ENCODE measurements at places on chromosomes 3 and 15.

DNA sequence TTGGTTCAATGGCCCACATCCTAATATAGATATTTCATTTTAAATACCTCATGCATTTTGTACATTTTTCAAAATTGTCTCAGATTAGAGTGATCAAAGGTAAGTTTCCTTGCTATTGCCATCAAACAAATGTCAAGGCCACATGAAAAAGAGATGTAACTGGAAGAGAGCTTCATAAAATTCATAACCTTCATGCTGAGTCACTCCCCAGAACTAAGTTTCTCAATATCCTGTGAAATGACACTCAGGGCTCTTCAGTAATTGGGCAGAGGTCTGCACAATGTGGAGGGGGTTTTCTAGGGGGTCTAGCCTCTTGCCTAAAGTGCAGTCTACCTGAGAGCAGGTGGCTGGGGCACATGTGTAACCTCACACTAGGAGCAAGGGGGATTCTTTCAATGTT lies 152.2 kb upstream of the SLC2A2 start:
- no peak for DNase-seq

- no peak for DNase-seq
Measured at GRCh38 chr3:139016430-139017048, 4.2 kb downstream of the PRR23B start.

GRCh38 chr3:115666920-115667737 lies 43.8 kb downstream of the GAP43 start:
- no peak for DNase-seq

DNA sequence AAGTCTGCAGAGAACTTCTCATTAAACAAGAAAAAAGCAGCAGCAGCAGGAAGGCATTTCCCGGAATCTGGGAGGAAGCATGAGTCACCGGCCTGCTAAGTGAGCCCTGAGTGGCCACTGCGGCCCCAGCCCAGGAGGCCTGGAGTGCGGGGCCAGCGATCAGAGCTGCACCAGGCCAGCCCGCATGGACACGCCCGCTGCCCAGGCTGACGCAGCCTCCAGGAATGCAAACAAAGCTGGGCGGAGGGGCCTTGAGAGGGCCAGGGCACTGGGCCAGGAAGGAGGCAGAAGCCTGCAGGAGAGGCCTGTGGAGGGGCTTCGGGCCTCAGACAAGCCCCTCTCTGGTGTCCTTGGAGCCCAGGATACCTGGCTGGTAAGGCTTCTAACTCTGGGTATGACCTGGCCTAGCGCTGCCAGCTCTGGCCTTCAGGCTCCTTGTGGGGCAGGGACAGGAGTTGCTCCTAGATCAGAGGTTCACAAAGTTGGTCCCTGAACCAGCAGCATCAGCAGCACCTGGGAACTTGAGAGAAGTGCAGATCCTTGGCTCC lies 101.2 kb downstream of the SMAD6 start:
- DNase-seq, result peak; percentile 48

GRCh38 chr3:139355476-139355875 lies 11.7 kb downstream of the MRPS22 start:
- no peak for DNase-seq

DNA sequence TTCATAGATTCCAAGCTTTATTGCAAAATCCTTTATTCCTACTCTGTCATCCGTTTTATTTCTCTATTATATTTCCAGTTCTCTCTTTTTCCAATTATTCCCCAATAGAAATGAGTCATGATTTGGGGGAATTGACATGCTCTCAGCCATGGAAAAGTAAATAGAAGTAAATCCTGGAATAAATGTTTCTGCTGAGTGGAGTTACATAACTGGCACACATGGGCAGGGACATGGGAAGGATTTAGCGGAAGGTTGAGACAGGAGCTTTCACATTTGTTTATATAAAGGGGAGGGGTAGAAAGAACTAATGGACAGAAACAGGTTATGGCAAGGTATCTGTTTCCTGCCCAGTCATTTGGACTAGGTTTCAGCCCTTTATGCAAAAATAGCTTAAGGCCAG lies 221.6 kb downstream of the PLOD2 start:
- DNase-seq, result no peak

DNA sequence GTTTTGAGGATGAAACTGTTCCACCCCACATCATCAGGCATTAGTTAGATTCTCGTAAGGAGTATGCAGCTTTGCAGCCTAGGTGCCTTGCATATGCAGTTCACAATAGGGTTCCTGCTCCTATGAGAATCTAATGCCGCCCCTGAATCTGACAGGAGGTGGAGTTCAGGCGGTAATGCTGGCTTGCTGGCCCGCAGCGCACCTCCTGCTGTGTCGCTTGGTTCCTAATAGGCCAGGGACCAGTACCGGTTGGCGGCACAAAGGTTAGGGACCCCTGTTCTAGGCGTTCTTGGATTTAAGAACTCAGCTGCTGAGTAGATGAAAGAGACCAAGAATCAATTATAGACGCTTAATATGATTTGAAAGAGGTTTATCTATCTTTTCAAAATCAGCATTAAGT lies 595.4 kb downstream of the CADM2 start:
- DNase-seq, result no peak

- DNase-seq, result no peak
Measured at GRCh38 chr3:167184511-167184910, 195.6 kb downstream of the ZBBX start.

- no peak for DNase-seq
Measured at GRCh38 chr15:98548139-98548971, 100.0 kb upstream of the IGF1R start.

DNA sequence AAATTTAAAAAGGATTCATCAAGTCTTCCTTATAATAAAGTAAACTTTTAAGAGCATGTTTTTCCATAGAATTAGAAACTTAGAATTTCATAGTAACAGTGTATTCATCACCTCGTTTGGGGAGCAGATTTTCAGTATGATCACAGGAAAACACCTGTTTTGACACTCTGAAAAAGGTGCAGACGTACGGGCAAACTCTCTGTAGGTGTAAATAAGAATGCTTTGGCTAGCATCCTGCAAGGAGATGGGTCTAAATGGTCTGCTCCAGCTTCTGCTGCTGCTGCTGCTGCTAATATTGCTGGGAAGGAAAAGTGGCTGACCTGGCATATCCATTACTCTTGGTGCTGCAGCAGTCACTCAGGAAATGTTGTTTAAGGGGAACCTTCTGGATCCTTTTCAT lies 66.0 kb downstream of the MBNL1 start:
- DNase-seq, result no peak

DNA sequence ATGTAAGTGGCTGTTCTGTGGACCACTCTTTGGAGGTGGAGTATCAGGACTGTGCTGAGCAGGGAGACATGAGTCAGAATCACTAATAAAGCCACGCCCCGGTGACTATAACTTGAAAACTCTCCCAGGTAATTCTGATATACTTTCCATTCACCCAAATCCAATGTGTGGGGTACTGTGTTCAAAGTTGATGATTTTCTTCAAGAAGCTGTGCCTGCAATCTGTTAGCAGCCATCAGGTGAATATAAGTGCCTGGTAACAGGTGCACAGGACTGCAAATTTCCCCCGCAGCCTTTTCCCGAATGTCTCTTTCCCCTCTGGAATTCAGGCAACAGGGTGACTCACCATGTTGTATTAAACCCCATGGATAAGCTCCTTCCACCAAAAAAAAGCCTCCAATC lies 17.0 kb downstream of the MAGI1 start:
- no peak for DNase-seq

Data from cortex of kidney (tissue), 1 donor.